ENCODE measurements at places on chromosomes 2 and 18.

- peak; percentile 44 for DNase-seq
Measured at GRCh38 chr18:6056171-6056910, 161.0 kb upstream of the TMEM200C start.

- no peak for DNase-seq
Measured at GRCh38 chr2:235616885-235617284, 123.0 kb downstream of the AGAP1 start.

DNA sequence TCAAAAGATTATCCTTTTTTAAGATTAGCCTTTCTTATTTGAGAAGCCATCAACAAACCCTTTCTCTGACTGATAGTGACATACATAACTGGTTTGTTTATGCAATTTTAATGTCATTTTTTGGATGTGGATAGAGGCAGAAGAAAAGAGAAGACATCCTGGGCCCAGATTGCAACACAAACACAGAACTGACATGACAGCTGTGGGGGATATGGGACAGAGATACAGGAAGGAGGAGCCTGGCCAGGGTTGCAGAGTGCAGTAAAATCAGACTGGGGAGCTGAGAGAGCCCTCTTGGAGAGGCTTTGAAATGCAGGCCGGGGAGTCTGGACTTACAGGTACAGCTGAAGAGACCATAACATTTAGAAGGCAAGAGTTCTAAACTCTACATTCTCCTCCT is 65.1 kb downstream of the SIGLEC15 start:
- no peak for DNase-seq

- DNase-seq, result no peak
Measured at GRCh38 chr2:85733121-85733960, 20.4 kb upstream of the ATOH8 start.

GRCh38 chr18:57223144-57223870 is 76.4 kb downstream of the BOD1L2 start:
- DNase-seq, result no peak

- DNase-seq, result no peak
Measured at GRCh38 chr2:157261199-157261782, 3.8 kb downstream of the GALNT5 start.

- no peak for DNase-seq
Measured at GRCh38 chr2:20744366-20745335, 77.7 kb downstream of the GDF7 start.

Data from NCI-H187 treated with DMSO at 0.1 percent for 48 hours (cell line).